NAMALWA (cell line): ENCODE measurements at places on chromosomes 1 and 21.
A peak's percentile ranks its signal among the peaks of the same experiment; 100 is the strongest.

GRCh38 chr1:71031426-71031825, 16.2 kb downstream of the PTGER3 start:
- DNase-seq = no peak

DNA sequence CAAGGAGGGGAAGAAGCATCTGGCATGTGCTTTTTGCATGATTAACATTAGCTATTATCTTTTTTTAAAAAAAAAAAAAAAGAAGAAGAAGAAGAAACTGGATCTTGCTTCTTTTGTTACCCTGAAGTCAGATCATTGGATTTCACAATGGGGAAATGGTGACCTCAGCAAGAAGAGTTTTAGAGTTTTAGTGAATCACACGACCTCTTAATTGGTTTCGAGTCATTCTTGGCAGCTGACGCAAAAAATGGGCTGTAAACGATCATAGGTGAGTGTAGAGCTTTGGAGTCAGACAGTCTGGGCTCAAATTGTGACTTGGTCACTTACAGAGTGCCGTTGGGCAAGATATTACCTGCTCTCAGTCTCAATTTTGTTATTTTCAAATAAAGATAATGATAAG, 33.3 kb upstream of the PGBD5 start:
- DNase-seq = no peak

GRCh38 chr1:935751-936231, 12.1 kb downstream of the SAMD11 start:
- DNase-seq = peak; percentile 69

- DNase-seq = no peak
Measured at GRCh38 chr1:48785869-48786268, 9.2 kb upstream of the BEND5 start.

GRCh38 chr21:36678538-36678937, 20.4 kb upstream of the SIM2 start:
- no peak for DNase-seq

DNA sequence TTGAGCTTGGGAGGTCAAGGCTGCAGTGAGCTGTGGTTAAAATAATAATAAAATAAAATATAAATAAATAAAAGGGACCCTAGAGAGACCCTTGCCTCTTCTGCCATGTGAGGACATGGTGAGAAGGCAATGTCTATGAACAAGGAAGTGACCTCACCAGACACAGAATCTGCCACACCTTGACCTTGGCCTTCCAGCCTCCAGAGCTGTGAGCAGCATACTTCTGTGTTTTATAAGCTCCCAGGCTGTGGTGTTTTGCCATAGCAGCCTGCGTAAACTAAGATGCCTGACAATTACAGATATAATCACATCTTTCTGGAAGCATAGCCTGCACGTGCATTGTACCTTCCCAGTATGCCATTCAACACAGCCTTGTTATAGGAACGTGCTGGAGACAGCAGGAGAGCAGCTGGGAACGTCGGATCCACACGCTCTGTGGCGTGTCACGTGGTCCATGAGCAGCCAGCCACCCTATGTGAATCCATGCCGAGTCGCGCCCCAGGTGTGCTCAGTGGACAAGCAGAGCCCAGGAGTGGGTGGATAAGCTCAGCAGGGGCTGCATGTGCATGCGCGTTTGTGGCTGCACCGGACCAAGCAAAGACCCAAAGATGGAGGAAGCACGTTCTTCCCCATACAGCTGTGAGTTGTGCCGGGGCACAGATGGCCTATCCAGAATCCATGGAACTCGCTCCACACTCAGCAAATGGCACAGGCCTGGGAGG, 17.8 kb downstream of the WNT9A start:
- DNase-seq = no peak

GRCh38 chr1:17617787-17618557, 78.5 kb downstream of the ARHGEF10L start:
- no peak for DNase-seq

DNA sequence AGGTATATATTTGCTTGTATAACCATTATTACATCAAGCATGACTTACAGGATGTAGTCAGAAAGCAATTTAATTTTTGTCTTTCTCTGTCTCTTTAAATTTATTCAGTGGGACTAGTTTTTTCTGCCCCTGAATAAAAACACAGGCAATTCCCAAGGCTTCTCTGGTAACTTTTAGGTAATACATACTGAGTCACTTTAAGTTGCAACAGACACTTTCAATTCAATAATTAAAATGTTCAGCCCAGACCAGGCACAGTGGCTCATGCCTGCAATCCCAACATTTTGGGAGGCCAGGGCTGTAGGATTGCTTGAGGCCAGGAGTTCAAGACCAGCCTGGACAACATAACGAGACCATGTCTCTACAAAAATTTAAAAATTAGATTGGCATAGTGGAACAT, 12.3 kb downstream of the SLC44A3 start:
- DNase-seq = no peak

DNA sequence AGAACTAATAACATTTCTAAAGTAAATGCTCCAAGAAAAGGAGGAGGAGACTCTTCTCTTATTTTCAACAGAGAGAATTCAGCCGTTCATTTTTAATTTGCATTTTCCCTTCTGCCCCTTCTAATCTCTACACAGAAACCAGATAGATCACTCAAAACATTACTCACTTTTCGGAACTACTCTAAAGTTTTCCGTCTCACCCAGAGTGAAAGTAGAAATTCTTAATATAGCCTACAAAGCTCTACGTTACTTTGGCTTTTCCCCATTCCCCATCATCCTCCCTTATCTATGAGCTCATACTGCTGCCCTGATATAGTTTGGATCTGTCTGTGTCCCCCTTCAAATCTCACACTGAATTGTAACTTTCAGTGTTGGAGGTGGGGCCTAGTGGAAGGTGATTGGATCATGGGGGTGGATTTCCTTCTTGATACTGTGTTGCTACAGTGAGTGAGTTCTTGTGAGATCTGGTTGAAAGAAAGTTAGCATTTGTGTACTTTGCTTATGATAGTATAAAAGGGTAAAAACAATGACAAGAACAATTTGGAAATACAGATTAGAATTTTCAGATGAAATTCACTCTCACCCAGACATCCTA, 188.2 kb downstream of the AMY1C start:
- no peak for DNase-seq

- DNase-seq = no peak
Measured at GRCh38 chr1:8089535-8090228, 63.6 kb upstream of the ERRFI1 start.

DNA sequence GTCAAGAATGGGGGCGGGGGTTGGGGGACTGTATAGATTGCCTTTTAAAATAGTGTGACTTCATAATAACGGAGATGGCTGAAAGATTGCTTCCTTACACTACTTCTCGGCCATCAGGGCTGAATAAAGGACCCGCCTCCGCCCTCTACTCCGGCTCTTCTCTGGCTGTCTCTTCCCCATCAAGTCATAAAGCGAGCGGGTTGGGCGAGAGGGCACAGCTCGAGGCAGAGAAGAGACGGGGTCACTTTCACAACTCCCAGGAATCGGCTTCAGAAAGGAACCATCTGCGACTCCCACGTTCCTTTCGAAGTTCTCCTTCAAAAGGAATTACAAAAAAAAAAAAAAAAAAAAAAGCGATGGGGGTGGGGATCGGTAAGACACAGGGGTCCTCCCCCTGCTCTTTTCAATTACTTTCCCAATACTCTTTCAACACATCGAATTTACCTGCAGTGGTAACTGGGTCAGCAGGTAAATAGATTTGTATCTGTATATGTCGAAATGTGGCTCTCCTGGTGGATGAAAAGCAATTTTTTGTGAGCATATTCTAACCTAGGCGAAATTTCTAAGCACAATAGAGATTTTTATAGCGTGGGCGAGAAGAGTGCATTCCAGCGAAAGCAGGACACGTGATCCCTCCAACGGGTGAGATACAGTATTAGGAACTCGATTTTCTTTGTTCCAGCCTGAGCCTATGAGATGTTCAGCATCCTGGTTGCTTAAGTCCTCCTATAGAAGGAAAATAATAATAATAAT, 2.0 kb downstream of the LRRC7 start:
- DNase-seq = no peak

DNA sequence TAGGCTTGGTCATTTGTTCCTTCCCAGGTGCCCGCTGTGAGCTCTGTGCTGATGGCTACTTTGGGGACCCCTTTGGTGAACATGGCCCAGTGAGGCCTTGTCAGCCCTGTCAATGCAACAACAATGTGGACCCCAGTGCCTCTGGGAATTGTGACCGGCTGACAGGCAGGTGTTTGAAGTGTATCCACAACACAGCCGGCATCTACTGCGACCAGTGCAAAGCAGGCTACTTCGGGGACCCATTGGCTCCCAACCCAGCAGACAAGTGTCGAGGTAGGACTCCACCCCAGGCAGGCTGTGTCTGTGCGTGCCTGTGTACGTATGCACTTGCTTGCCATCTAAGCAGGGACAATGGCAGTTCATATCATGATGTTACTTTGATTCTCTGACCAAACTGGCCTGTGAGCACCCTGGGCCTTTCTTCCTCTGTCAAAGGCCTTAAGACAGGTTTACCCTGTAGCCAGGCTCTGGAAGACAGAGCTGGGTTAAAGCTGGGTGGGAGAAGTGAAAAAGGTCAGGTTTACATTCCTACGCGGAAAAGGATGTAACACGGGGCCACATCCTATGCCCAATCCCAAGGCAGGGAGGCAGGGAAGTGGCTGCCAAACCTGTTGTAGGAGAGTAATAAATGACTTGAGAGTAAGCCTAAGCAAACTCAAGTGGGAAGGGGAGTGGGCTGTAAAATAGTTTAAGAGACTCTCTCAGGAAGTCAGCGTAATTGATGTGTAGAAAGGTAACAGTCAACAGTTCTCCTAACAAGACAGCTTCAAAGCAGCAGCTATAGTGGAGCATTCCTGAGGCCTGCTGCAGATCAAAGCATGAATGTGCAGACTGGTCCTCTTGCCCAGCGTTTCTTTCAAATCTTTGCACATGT, 42.5 kb downstream of the LAMC2 start:
- DNase-seq = no peak

- no peak for DNase-seq
Measured at GRCh38 chr21:14866859-14867765, 197.7 kb downstream of the NRIP1 start.

- DNase-seq = peak; percentile 41
Measured at GRCh38 chr1:180627411-180627810, 4.4 kb upstream of the XPR1 start.

- no peak for DNase-seq
Measured at GRCh38 chr1:78319603-78320002, 171.2 kb upstream of the PTGFR start.

DNA sequence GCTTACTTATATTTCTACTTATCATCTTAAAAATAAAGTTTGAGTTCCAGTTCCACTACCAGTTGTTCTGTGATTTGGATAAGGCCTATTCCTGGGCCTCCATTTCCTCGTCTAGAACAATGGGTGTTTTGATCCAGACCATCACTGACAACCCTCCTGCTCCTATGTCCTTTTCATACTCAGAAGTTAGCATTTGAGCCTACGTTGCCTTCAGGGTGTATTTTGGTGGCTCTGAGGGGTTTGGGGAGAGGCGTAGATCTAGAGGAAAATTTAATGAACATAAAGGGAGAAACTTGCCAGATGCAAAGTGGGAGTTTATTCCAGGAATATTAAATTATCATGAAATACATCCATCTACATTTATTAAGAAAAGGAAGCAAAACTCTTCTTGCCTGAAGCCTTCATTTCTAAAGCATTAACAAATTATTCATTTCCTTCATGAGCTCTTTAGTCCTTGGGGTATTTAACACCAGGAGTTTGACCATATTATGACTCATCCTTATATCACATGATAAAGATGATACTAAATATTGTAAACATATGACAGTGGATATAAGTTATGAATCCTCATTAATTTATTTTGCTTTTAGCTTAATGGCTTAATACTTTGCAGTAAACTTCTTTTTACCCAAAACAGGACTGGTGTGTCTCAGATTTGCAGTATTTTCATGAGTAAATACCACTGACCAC, 47.2 kb upstream of the SYT14 start:
- DNase-seq = no peak

DNA sequence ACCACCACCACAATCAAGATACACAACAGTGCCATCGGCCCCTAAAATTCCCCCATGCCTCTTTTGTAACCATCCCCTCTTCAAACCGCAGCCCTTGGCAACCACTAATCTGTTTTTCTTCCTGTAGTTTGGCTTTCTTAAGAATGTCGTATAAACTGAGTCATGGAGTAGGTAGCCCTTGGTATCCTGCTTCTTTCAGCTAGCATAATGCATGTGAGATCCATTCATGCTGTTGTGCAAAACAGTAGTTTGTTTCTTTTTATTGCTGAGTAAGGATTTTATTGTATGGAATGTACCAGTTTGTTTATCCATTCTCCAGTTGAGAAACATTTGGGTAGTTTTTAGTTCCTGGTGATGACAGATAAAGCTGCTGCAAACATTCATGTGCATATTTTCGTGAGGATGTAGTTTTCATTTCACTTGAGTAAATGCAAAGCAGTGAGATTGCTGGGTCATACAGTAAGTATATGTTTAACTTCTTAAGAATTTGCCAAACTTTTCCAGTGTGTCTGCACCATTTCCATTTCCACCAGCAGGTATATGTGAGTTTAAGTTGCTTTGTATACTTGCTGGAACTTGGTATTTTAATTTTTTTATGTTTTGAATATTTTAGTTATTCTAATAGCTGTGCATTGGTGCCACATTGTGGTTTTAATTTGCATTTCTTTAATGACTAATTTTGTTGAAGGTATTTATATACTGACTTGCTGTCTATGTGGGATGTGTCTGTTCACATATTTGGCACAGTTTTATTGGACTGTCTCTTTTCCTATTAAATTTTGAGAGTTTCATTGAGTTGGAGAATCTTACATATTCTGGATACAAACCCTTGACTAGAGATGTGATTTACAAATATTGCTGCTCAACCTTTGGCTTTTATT, 148.4 kb upstream of the MAP1LC3C start:
- no peak for DNase-seq

- no peak for DNase-seq
Measured at GRCh38 chr1:160853754-160854153, 8.9 kb downstream of the CD244 start.

GRCh38 chr21:37780991-37781983, 135.0 kb downstream of the KCNJ6 start:
- DNase-seq = no peak

- DNase-seq = no peak
Measured at GRCh38 chr1:22804969-22805671, 94.5 kb downstream of the EPHB2 start.

- no peak for DNase-seq
Measured at GRCh38 chr21:44478124-44478800, 23.0 kb downstream of the LRRC3 start.

- DNase-seq = no peak
Measured at GRCh38 chr21:36606287-36606982, 92.5 kb upstream of the SIM2 start.

- peak; percentile 89 for DNase-seq
Measured at GRCh38 chr1:91020967-91021685, 709 bp downstream of the ZNF644 start.

DNA sequence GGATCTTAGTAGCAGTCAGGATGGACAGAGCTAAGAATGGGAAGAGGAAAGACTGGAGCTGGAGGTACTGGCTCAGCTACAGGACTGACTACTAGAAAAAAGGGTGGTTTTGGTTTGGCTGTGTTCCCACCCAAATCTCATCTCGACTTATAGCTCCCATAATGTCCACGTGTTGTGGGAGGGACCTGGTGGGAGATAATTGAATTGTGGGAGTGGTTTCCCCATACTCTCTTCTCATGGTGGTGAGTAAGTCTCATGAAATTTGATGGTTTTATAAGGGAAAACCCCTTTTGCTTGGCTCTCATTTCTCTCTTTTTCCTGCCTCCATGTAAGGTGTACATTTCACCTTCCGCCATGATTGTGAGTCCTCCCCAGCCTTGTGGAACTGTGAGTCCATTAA, 466.5 kb upstream of the DEPDC1 start:
- no peak for DNase-seq
